ENCODE measurements at places on chromosomes 12 and 14.
A peak's percentile ranks its signal among the peaks of the same experiment; 100 is the strongest.

GRCh38 chr14:73209953-73210352 is 27.4 kb upstream of the PAPLN start:
- DNase-seq: no peak

- DNase-seq: peak; percentile 21
These were observed 27.7 kb downstream of the JKAMP start for GRCh38 chr14:59511916-59512575.

DNA sequence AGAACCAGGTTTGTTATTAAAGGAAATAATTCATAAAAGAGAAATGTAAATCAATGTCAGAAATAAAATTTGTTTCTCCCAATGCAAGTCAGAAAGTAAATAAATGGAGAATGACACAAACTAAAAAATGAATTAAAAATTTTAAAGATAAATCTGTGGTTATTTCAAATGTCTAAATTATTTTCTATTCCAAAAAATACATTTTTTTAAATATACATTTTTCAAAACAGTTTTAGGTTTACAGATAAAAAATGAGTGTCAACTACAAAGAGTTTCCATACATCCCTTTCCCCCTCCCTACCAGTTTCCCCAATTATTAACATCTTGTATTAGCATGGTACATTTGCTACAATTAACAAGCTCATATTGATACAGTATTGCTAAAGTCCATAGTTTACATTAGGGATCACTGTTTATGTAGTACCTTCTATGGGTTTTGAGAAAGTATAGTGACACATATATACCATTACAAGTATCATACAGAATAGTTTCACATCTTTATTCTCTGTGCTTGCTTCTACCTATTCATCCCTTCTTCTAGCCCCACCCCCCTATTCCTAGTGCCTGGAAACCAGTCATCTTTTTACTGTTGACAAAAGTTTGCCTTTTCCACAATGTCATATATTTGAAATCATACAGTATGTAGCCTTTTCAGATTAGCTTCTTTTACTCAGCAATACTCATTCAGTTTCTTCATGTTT is 104.2 kb downstream of the RALGAPA1 start:
- no peak for DNase-seq

GRCh38 chr14:91310606-91311283 is 66.2 kb upstream of the GPR68 start:
- DNase-seq: no peak

GRCh38 chr12:132355742-132356681 is 26.6 kb upstream of the GALNT9 start:
- DNase-seq: no peak

DNA sequence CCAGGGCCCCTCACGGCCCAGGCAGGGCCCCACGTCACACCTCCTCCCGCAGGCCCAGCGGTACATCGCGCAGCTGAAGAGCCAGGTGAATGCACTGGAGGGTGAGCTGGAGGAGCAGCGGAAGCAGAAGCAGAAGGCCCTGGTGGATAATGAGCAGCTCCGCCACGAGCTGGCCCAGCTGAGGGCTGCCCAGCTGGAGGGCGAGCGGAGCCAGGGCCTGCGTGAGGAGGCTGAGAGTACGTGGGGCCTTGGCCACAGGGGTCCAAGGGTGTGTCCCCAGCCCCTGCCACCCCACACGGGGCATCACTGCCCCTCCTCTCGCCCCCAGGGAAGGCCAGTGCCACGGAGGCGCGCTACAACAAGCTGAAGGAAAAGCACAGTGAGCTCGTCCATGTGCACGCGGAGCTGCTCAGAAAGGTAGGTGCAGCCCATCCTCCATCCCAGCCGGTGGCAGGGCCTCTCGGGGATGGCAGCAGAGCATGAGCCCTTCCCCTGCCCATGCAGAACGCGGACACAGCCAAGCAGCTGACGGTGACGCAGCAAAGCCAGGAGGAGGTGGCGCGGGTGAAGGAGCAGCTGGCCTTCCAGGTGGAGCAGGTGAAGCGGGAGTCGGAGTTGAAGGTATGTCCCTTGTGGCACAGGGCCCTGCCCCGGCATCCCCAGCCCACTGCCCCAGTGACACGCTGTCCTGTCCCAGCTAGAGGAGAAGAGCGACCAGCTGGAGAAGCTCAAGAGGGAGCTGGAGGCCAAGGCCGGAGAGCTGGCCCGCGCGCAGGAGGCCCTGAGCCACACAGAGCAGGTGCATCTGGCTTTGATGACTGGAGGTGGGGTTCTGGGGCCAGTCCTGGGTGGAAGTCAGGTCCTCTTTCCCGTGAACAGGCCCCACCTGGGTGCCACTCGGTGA is 20.9 kb downstream of the HIP1R start:
- no peak for DNase-seq

All from NCI-H1105 (cell line).